A549 treated with RU486 at 1 μM for 4 hours (cell line): ENCODE measurements at places on chromosomes 2 and 18. TPM values are rescaled to one million over a fixed set of nuclear protein-coding genes. Genes with fewer than 3 reads are reported as not detected.

PLEK gene
- total RNA-seq = not detected in 5 replicates

CDH19 gene
- total RNA-seq = 0.63 to 1.8 TPM (median 1.2 TPM) in 5 replicates

MYO7B gene
- total RNA-seq = 0.09 to 0.28 TPM (median 0.22 TPM) in 4 of 5 replicates, not detected in the other

SLC40A1 gene
- total RNA-seq = 2.1 to 4.2 TPM (median 3.3 TPM) in 5 replicates

TUBB8B gene
- 0.32 TPM in 1 of 5 replicates, not detected in the others for total RNA-seq

RAB12 gene
- 19.8 to 33.6 TPM (median 29.8 TPM) in 5 replicates for total RNA-seq

OTOS gene
- total RNA-seq = not detected in 5 replicates

POTEI gene
- total RNA-seq = not detected in 5 replicates

FRZB gene
- 0.03 to 0.07 TPM in 2 of 5 replicates, not detected in the others for total RNA-seq

IFIH1 gene
- 0.89 to 2.0 TPM (median 1.1 TPM) in 5 replicates for total RNA-seq

CXCR4 gene
- total RNA-seq = 0.29 to 0.65 TPM (median 0.42 TPM) in 5 replicates

ARMC9 gene
- 13.3 to 16.7 TPM (median 15.8 TPM) in 5 replicates for total RNA-seq

CELF4 gene
- not detected in 5 replicates for total RNA-seq

CD226 gene
- 0.08 to 0.10 TPM (median 0.09 TPM) in 3 of 5 replicates, not detected in the others for total RNA-seq

C2orf66 gene
- 0.07 to 0.19 TPM (median 0.13 TPM) in 3 of 5 replicates, not detected in the others for total RNA-seq

WNT6 gene
- 0.14 to 0.24 TPM (median 0.22 TPM) in 4 of 5 replicates, not detected in the other for total RNA-seq

SLC5A7 gene
- not detected in 5 replicates for total RNA-seq

TMEM17 gene
- 3.3 to 5.7 TPM (median 5.4 TPM) in 5 replicates for total RNA-seq

PNKD gene
- 51.0 to 68.8 TPM (median 66.6 TPM) in 5 replicates for total RNA-seq

NTSR2 gene
- total RNA-seq = not detected in 5 replicates

CFAP65 gene
- total RNA-seq = 0.05 to 0.32 TPM (median 0.16 TPM) in 5 replicates

SMAD2 gene
- total RNA-seq = 51.0 to 73.9 TPM (median 68.6 TPM) in 5 replicates

NEB gene
- total RNA-seq = 0.17 to 0.47 TPM (median 0.37 TPM) in 5 replicates

SEPTIN2 gene
- 209 to 287 TPM (median 266 TPM) in 5 replicates for total RNA-seq
